ENCODE measurements at places on chromosomes 2 and 18.

- DNase-seq, result no peak
These were observed 830.1 kb upstream of the POU3F3 start for GRCh38 chr2:104023765-104024164.

GRCh38 chr2:215843579-215843978 lies 169.8 kb downstream of the MREG start:
- DNase-seq, result no peak

- DNase-seq, result no peak
These were observed 32.3 kb downstream of the NCK2 start for GRCh38 chr2:105777031-105777482.

DNA sequence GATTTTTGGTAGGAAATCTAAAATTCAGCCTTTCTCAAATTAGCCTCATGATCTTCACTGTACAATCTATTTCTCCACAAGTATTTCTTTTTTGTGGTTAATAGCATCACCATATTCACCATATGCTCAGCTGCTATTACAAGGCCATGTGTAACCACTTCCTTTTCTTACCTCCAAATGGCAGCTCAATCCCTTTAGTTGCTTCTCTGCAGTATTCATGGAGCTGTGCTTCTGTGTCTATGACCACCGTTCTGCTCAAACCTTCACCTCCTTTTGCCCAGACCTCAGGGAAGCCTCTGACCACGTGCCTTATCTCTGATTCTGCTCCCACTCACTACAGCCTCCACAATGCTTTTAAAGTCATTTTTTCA lies 126.7 kb upstream of the TMEM200C start:
- no peak for DNase-seq

DNA sequence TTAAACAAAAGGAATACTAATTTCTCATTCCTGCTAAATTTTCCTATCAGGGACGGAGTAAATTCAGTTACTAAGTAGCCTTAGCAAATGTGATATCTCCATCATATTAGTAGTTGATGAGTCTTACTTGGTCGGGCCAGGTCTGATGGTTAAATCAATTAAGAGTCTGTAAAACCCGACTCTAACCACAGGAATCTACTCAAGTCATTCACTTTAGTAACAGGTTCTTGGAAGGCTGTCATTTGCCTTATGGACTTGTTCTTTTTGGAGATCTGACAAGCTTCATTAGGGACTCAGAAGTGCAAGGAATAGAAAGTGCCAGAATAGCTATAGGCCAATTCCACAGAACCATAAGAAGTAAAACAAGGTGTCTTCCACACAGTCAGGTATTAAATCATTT lies 119.0 kb downstream of the GCA start:
- no peak for DNase-seq

GRCh38 chr2:178426388-178426787 lies 24.6 kb downstream of the PRKRA start:
- no peak for DNase-seq

DNA sequence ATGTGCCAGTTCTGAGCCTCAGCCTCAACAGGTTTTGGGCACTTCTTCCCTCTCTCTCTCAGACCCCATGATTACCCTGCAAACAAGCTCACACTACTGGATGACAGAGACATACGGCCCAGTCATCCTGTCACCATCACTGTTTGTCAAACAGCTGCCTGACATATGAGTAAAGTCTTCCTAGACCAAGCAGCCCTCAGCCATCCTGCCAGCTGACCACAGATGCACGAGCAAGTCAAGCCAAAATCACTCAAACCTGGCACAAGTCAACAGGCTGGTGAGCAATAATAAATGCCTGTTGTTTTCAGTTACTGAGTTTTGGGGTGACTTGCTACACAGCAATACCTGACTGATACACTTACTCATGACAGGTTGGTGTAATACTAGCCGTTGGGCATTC lies 75.5 kb upstream of the KLF7 start:
- no peak for DNase-seq

DNA sequence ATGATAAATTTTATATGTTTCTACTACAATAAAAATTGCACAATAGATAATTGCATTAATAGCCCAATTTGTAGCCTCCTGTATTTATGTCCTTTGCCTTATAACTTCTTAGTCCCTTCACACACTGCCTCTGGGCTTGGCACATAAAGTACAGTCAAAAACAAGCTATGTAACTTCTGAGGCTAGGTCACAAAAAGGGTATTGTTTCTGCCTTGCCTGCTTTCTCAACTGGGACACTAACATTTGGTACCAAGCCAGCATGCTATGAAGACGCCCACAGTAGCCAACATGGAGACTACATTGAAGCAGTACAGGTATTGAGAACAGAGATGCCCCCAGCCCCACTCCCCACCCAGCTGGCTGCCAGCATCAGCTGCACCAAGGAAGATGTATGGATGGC lies 5.4 kb upstream of the SLC3A1 start:
- DNase-seq, result no peak
